ENCODE measurements at places on chromosomes 5 and 9.

- DNase-seq, result no peak
These were observed 15.7 kb upstream of the SLC1A3 start for GRCh38 chr5:36590513-36591286.

GRCh38 chr5:171865471-171865870 lies 79.9 kb downstream of the SMIM23 start:
- no peak for DNase-seq

GRCh38 chr9:105437704-105438103 lies 10.1 kb upstream of the FSD1L start:
- DNase-seq, result no peak

GRCh38 chr5:96050273-96050880 lies 88.7 kb upstream of the ELL2 start:
- no peak for DNase-seq

DNA sequence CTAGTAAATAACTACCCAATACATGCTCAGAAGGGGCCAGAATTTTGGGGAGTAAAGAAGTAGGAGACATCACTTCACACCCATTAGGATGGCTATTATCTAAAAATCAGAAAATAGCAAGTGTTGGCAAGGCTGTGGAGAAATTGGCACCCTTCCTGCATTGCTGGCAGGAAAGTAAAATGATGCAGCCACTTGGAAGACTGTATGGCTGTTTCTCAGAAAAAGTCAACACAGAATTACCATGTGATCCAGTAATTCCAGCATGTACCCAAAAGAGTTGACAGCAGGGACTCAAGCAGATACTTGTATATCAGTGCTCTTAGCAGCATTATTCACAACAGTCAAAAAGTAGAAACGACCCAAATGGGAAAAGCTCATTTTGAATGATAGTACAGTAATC lies 107.6 kb downstream of the APBA1 start:
- DNase-seq, result no peak
